Stimulated activated CD8-positive, alpha-beta memory T cell treated with anti-CD3 and anti-CD28 coated beads, Interleukin-2, amount 100 ng/mL, for 48 hours (primary cell): ENCODE measurements at places on chromosomes 3 and 15.

GRCh38 chr3:119033393-119034255, 1.0 kb downstream of the IGSF11 start:
- DNase-seq: no peak

- no peak for DNase-seq
Measured at GRCh38 chr15:77563623-77564156, 69.0 kb downstream of the LINGO1 start.

GRCh38 chr3:35751207-35751606, 111.9 kb downstream of the ARPP21 start:
- DNase-seq: no peak

DNA sequence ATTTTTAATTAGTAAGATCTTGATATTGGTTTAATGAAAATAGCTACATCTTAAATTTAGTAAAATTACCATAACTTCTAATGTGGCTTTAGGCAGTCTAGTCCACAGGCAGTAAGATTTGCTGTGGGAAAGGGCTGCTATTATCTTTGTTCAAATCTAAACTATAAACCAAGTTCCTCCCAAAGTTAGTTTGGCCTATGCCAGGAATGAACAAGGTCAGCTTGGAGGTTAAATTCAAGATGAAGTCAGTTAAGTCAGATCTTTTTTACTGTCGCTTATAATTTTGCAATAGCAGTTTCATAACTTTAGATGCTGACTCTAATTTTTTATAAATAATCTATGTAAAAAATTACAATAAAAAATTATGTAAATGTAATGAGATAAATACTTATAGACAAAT, 1016.9 kb upstream of the ALCAM start:
- no peak for DNase-seq

GRCh38 chr15:82839136-82839535, 29.7 kb downstream of the WHAMM start:
- DNase-seq: no peak

- no peak for DNase-seq
Measured at GRCh38 chr3:167305340-167305890, 74.7 kb downstream of the ZBBX start.

DNA sequence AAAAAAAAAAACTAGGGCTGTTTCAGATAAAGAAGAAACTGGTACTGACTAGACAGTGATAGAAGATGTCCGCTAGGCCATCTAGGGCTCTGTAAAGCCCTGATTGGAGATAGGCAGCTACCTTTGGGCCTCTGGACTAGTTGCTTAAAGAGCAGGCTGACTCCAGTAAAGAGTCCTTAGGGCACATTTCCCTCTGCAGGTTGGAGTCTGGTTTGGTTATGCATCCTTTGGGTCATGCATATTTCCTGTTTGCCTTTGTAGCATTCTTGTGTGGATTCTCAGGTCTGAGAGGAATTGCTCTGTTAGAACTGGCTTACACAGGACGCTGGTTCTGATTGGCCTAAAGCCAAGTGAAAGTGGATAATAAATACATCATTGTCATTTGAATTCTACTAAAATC, 165.5 kb upstream of the LRRN1 start:
- DNase-seq: no peak

GRCh38 chr3:93910097-93910496, 63.6 kb downstream of the PROS1 start:
- DNase-seq: no peak

- DNase-seq: no peak
Measured at GRCh38 chr3:101926594-101927105, 77.3 kb downstream of the NFKBIZ start.

- DNase-seq: no peak
Measured at GRCh38 chr3:14141144-14141543, 16.3 kb downstream of the TMEM43 start.

GRCh38 chr3:123080864-123081562, 14.2 kb downstream of the PDIA5 start:
- no peak for DNase-seq

DNA sequence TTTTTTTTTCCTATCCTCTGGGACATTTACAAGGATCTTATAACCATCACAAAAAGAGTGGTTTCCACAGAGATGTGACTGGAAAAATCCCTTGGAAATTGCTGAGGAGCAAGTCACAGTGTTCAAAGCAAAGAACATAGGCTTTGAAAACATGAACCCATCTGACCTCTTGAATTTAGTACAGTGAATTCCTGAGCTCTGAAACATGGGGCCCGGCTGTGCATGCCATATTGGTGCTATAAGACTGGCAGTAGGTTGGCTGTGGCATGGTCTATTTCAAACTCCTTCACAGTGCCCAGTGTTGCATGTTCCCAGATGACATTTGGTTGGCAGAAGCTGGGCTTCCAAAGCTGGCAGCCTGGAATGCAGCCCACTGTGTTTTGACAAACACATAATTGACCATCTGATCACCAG, 202.2 kb downstream of the TIGIT start:
- no peak for DNase-seq

GRCh38 chr3:193021506-193022010, 103.9 kb upstream of the MB21D2 start:
- DNase-seq: no peak

- DNase-seq: no peak
Measured at GRCh38 chr3:185728630-185729336, 96.1 kb downstream of the IGF2BP2 start.

DNA sequence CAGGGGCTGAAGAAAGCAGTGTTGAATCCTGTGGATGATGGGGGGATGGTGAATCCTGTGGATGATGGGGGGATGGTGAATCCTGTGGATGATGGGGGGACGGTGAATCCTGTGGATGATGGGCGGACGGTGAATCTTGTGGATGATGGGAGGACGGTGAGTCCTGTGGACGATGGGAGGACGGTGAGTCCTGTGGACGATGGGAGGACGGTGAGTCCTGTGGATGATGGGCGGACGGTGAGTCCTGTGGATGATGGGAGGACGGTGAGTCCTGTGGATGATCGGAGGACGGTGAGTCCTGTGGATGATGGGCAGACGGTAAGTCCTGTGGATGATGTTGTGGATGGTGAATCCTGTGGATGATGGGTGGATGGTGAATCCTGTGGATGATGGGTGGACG, 170.7 kb downstream of the SV2B start:
- DNase-seq: no peak

- no peak for DNase-seq
Measured at GRCh38 chr3:115284980-115285379, 137.9 kb upstream of the ZBTB20 start.

GRCh38 chr15:82856397-82857170, 47.2 kb downstream of the WHAMM start:
- no peak for DNase-seq

DNA sequence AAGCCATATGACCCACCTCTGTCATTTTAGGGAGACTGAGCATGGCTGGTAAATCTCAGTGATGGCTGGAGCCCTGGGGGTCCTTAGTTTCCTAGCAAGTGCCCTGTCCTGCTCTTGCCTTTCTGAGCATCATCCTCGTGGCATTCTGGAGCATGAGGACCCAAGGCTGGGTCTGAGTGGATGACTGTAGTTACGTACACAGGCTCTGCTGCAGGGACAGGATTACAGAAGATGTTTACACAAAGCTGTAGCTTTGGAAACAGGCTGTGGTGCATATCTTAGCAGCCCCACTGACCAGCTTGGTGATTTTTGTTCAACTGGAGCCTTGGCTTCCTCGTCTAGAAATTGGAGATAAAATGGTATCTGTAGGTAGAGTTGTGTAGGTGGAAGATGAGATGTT, 272.9 kb upstream of the CTDSPL start:
- DNase-seq: no peak

GRCh38 chr3:10010421-10010877, 15.8 kb upstream of the FANCD2 start:
- no peak for DNase-seq

DNA sequence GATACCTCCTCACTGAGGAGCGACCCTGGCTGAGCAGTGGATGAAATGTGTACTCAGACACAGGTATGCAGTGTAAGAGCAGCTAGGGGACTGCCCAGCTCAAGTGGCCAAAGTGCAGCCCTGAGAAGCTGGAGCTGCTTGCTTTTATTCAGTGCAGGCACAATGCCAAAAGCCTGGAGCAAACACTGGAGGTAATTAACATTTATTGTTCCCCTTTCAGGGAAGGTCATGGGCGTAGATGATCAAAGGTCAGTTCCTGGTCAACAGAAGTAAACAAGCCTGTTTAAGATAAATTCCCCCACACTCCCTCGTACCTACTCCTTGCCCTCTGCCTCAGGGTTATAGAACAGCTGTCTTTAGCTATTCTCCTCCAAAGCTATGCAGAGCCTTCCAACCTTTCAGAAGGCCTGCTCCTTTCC, 17.5 kb downstream of the PLA2G4F start:
- no peak for DNase-seq

GRCh38 chr3:39142067-39142466, 11.3 kb downstream of the CSRNP1 start:
- DNase-seq: no peak

DNA sequence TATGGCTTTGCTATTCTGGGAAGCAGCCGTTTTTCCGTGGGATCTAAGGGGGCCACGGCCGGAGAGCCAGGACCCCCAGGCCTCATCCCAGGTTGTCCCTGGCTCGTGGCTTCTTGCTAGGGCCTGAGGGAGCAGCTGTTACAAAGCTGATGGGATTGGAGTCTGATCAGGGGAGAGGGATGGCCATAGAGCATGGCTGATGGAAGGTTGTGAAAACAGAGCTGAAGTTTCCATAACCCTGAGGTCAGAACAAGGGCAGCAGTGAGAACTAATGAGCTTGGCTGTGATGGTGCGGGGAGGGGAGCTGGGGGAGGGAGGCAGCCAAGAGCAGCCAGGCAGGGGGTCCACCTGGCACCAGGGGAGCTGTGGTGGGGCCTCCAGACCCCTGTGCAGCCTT, 63.0 kb downstream of the LINGO1 start:
- DNase-seq: no peak
